Amniotic stem cell (primary cell): ENCODE measurements at places on chromosomes 5 and 9.

DNA sequence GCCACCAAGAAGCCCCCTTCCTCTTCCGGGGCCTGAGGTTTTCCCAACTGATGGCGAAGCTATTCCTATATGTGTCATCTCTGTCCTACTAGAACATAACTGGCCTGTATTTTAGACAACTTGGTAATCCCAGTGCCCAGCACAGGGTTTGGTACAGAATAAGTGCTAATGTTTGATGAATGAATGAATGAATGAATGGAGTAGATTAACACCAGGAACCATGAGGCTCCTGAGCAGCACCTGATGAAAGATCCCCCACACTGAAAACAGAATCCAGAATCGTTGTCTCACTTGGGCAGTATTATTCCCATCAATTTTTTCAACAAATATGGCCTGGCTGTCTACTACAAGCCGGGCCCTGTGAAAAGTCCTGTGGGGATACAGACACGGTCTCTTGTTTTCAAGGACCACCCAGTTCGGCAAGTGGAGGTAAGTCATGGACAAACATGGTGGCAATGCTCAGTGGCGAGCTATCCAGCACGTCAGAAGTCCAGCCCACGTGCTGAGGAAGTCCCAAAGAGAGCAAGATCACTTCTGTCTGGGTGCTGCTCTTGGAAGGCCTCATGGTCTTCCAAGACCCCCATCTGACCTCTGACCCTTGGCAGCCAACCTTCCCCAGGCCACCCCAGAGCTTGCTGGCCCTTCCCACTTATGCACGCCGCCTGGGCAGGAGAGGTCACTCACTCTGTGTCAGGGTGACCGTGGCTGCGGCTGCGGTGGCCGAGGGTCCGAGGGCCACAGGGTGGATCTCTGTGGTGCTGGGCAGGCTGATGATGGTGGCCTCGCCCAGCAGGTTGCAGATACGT, 1.0 kb downstream of the NAIF1 start:
- DNase-seq = no peak

DNA sequence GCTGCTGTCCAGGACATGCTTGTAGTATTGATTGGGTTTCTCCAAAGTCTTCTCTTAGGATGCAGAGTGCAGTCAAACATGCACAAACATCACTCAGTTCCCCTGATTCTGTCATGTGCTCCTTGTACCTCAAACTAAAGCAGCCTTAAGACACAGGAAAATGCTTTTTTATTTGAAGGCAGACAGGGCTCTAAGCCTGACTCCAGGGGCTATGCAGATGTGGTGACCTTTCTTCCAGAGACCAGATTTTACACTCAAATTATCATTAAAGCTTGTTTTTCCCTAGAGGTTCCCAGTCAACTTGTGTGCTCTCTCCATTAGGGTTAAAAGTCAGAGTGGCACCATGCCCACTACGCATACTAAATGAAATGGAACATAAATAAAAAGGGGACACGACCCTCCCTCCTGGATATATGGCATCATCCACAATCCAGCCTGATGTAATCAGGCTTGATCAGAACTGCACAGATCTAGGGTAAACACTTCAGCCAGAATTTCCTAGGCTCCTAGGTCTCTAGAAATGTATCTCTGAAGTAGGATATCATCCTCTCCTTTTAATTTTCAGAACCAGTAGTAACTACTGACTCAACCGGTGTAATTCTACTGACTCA, 771.1 kb downstream of the NR2F1-AS1 start:
- no peak for DNase-seq

GRCh38 chr9:90446200-90446948, 196.2 kb downstream of the DIRAS2 start:
- DNase-seq = no peak

GRCh38 chr5:157546456-157547100, 29.0 kb downstream of the ADAM19 start:
- no peak for DNase-seq

- DNase-seq = no peak
Observed at GRCh38 chr5:90547072-90547536, 11.5 kb upstream of the ADGRV1 start.

- no peak for DNase-seq
Observed at GRCh38 chr9:86575825-86576525, 221.8 kb upstream of the TUT7 start.

DNA sequence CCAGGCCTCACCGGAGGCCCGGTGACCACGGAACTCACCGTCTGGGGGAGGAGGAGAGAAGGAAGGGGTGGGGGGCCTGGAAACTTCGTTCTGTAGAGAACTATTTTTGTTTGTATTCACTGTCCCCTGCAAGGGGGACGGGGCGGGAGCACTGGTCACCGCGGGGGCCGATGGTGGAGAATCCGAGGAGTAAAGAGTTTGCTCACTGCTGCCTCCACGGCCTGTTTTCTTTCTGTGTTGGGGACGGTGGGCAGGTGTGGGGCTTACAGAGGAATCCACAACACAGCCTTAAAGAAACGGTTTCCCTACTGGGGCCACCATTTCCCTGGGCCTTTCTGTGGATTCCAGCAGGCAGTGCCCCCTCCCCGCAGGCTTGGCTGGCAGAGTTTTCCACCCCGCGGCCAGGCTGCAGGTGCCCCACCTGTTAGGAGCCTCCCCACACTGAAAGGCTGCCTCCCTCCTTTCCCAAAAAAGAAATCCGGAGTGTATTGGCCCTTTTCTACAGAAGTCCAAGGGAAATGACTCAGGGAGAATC, 80.8 kb downstream of the NTNG2 start:
- DNase-seq = no peak

- DNase-seq = no peak
Observed at GRCh38 chr9:127707766-127708165, 978 bp downstream of the CFAP157 start.

DNA sequence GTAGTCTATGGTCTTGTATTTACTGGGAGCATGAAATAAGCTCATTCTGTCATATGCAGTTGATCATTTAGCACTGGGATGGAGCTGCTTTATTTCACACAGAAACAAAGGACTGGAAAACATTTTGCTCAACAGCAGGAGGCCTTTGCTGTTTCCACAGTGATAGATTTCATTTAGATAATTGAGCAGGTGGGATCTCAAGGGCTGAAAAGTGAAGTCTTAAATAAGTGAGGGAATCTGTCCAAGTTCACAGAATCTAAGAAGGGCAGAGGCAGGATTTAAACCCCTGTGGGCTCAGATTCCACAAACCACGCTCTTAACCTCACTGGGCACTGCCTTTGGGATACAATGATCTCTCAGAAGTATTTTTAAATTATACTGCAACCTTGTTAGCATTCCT, 47.8 kb downstream of the PRLR start:
- DNase-seq = no peak
